ENCODE measurements at places on chromosomes 5 and 9.

- no peak for DNase-seq
Measured at GRCh38 chr5:169918228-169918627, 62.1 kb downstream of the INSYN2B start.

DNA sequence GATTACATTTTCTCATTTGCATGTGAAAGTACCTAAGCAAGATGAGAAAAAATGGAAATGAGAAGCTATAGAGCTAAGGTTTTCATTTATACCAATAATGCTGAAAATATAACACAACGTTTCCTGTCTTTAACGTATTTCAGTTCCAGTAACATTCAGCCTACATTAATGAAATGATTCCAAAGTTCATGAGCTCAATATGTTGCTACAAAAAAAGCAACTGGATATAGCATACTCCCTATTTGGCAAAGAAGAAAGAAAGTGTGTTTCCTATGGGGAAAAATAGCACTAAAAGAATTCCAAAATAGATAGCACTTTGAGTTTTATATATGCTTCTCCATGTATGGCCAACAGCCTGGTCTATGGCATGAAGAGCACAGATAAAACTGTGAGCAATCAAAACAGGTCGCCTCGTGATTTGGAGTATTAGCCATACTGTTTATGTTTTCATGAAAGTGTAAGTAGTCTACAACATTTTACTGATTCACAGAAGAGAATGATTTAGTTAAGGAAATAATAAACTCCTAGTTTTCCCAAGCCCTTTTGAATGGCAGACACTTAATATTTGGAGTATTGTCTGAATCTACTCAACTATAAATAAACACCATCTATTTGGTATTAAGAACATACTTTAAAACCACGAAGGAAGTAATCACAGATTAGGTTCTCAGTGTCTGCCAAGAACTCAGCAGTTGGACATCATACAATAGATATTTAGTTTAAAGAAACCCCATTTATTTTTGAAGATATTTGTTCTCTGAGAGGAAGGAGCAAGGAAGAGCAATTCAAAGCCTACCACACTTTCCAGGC lies 258.7 kb upstream of the RASA1 start:
- DNase-seq: no peak

DNA sequence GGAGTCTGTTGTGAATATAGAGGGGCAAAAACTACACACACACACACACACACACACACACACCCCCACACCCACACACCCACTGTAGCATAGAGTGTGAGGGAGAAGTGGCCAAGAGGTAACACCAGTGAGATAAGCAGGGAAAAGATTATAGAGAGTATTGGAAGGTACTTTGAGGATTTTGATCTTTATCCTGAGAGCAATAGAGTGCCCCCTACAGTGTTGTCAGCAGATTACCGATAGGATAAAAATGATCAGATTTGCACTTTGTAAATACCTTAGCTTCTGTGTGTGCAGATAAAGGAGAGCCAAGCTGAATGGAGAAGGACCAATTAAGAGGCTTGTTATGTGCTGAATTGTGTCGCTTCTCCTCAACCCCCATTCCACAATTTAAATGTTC lies 32.3 kb downstream of the ERCC6L2 start:
- DNase-seq: no peak

DNA sequence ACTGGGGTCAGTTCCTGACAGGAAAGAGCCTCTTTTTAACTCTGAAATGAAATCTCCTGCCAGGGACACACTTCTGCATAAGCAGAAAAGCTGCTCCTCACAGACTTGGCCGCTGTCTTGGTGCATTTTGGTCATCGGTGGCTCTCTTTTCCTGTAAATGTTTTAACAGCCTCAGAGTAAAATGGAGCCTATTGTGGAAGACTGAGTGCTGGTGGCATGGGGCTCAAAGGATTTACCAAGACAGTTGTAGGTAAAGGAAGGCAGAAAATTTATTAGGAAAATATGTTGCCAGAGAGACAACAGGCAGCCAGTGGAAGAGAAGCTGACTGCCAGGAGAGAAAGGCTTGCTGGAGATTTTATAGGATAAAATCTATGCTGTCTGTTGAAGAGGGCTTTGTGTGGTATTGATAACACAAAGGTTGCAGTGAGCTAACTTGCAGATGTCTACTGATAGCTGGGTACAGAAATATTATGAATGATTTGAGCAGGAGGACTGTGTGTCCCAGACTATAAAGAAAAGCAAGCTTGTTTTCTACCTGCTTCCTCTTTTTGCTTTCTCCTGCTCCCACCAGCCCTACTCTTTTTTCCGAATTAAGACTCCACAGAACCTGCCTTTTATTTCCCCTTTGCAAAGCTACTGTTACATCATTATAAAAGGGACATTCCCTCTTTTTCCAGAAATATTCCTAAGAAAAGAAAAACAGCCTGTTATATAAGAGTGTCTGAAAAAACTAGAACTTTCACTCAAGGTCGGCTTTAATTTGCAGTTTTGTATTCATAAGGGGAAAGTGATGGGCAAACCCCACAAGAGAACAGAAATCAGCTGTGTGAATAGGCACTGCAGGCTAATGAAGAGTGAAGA lies 27.9 kb upstream of the IFNA14 start:
- no peak for DNase-seq

DNA sequence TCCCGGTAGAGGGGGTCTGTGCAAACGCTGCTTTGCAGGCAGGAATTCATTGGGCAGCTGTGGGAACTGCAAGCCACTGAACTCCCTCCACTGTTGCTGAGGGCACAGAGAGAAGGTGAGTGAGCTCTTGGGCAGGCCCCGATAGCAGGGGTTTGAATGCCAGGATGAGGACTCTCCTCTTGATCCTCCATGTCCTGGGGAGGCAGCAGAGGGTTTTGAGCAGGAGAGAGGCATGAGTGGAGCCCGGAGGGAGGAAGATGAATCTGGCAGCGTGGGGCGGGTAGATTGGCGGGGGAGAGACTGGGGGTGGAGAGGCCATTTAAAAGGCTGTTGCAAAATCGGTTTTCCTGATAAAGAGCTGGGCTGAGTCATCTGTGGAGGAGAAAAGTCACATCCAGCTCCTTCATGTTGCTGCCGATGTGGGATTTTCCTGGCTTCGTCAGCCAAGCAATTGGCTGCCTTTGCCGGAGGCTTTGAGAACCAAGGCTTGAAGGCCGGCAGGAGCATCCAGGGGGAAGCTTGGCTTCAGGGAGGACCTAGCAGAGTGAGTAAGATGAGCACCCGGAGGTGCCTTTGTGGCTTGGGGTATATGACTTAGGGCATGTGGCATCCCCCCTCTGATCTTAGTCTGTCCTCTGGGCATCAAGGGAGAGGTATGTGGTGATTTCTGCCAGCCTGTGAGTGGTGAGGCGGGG lies at the start of gene SYNPO:
SYNPO (plus strand) TSS at position 350 of the 695 bp plus-strand sequence. CDS start 7,616 bp downstream, outside the sequence.
- no peak for DNase-seq

- DNase-seq: no peak
Measured at GRCh38 chr9:33375238-33375840, 27.0 kb downstream of the AQP7 start.
